ENCODE measurements at places on chromosomes 5 and 9.
A peak's percentile ranks its signal among the peaks of the same experiment; 100 is the strongest.

GRCh38 chr9:10003047-10003446 is 609.8 kb downstream of the PTPRD start:
- no peak for DNase-seq

DNA sequence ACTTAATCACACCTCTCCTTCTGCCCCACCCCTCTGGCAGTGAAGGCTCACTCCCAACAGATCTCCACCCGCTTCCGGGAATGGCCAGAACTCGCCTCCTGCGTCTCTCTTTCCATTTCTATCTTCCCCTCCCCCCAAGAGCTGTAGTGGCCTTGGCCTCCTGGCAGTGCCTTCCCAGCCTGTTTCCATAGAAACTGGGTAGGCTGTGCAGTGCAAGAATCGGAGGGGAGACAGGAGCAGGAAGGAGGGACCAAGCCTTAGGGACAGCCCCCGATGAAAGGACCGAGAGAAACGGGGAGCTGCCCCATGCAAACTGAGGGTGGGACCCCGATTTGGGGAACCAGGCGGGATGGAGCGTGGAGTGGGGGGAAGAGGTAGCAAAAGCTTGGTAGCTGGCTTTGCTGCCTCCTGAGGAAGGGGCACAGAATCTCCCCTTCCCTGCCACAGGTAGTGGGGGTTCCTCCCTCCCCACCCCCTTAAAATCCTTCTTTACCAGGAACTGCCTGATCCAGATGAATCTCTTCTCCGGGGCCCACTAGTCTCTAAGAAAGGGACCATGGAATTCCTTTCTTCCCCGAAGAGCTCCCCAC is 4.5 kb upstream of the PCDH1 start:
- DNase-seq, result no peak

DNA sequence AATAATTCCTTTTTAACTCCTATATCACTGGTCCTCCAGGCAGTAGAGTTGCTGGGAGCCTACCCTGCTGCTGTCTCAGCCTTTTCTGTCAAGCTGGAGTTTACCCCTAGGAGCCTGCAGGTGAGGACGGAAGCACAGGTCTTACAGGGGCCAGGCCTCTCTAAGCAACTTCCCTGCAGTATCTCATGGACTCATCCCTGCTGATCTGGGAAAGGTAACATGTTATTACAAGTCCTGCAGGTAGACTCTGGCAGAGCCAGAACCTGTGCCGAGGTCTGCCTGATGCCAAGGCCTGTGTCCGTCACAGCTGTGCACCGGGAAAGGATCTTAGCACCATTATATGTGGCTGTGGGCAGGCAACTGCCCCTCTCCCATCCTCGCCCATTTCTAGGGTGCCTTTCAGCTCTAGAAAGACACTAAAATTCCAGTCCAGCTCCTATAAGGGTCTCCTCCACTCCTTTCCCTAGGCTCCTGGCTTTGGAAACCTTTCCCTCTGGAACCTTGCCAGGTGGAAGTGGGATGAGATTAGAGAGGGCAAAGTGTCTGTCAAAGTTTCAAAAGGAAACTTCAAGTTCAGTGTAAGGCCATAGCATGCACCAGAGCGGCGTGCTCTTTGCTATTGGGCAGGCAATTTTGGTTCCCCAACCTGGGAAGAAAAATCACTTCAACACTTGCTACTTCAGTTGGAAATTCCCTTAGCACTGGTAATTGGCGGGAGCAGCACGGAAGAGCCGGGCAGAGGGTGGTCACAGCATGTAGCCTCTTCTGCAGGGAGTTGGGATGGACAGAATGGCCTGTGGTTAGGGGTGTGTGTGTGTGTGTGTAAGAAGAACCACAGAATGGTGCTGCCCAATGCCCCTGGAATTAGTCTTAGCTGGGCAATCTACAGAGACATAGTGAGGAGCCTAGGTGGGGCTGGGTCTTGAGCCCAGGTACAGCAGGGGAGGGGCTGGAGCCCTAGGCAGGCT is 17.5 kb downstream of the TMEM171 start:
- no peak for DNase-seq

DNA sequence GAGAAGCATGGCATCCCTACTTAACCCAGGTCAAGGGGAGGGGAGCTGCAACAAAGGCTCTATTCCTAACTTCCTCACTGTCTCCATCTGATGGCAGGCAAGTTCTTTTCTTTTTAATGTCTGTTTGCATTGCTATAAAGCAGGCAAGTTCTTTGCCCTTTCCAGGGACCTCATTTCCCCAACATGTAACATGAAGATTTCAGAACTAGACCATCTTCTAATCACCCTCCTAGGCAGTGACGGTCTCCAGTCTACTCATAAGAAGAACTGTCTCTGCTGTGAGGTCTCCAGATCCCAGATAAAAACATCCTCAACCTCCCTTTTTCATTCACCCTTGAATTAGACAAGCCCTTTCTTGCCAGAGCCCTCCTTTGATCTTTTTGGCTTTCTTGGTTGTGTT is 42.1 kb downstream of the PPP1R2B start:
- DNase-seq, result no peak

DNA sequence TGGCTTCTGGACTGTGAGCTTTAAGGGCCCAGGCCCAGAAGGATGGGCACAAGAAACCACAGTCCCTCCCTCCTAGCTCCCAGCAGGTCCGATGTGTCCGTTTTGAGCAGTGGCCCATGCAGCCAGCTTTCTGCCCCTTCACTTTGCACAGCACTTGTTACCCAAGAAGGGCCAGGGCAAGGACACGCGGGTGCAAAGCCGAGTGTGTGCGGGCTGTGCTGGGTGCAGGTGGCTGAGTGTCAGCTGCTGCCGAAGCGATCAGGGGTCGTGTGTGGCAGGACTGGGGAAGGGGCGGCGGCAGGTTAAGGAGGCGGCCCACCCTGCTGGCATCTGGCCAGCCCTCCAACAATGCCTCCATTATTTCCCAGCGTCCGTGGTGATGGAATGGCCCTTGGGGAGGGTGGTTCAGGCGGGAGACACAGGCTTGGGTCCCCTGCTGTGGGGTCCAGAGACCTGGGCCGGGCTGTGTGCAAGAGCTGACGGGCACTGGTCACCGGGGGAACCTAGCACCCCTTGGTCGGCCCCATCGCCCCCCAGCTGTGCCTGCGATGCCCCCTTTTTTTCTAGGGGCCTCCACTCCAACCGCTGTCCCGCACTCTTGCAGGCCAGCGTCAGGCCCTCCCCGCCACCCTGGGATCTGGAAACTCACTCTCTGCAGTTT is 653 bp downstream of the LHX3 start:
- DNase-seq, result no peak

DNA sequence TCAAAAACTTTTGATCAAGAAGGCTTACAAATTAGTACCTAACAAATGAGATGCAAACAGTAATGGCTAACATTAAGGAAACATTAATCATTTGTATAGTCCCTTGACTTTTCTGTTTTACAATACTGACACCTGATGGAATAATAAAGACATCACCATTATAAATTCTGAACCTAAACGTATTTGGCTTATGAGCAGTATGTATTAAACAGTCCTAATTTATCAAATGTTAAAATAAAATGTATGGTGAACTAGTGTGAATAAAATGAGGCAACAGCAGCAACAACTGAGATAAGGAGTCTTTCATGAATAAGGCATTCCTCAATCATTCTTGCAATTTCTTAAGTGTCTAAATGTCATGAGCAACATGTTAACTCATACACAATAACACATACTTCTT is 6.0 kb downstream of the PUM3 start:
- no peak for DNase-seq

- no peak for DNase-seq
Measured at GRCh38 chr9:118009614-118010013, 305.4 kb downstream of the TLR4 start.

DNA sequence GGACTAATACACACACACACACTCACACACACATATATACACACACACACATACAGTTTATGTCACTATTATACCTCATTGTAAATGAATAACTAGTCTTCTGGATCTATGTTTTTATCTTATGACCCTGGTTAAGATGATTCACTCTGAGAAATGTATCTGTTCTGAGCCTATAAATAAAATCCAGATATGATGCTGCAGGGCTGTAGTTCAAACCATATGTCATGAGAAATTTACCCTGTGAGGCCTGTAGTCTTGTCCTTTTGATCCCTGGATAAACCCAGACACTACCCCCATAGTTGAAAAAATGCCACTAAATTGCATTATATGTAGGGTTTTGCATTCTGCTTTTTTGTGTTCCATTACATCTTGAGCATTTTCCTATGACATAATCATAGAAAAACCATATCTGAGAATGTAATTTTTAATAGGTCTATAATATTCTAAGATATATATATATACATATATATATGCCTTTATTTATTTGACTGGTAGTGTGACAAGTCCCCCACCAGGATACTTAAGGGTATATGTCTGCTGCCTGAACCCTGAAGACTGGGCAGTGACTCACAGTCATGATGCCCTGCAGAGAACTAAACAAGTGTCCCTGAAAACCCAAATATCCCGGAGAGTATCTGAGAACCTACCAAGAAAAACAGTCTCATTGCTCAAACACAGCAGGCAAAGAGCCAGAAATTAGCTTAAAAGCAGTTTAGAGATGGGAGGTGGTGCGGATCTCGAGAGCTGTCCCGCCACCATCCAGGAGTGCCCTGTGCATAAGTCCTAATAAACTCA is 18.4 kb upstream of the ALDOB start:
- DNase-seq, result no peak

- no peak for DNase-seq
Measured at GRCh38 chr5:126640866-126641265, 40.1 kb downstream of the PHAX start.

- DNase-seq, result no peak
Measured at GRCh38 chr9:76453785-76454184, 5.2 kb upstream of the GCNT1 start.

DNA sequence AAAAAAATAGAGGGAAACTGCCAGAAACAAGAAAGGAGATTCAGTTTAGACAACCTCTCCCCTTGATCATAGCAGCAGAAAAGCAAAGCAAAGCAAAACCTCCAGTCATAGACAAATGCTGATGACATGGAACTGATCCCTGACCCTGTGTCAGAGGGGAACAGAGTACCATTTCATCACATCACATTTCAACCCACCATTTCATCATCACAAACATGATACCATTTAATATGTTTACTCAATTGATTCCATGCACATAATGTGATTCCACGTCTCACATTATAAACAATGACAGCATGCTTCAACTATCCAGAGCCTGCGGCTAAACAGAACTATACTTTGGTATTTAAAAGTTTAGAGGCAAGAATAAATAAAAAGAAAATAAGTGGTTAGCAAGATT is 28.7 kb upstream of the ACOT12 start:
- no peak for DNase-seq

DNA sequence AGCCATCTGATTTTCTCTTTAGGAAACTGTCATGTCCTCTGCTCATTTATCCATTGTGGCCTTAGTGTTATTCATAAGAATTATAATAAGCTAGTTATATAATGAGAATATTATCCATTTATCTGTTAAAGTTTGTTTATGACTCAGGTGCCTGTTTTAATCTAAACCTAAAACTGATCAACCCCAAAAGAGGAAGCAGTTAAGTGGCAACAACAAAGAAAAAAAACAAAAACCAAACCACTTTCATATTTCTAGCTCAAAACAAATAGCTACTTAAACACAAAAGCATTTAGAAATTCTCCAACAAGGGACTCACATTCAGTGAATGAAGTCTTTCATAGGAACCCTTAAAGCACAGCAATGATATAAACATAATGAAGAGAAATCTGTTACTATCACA is 116.4 kb downstream of the APBA1 start:
- no peak for DNase-seq

- DNase-seq, result peak; percentile 8
Measured at GRCh38 chr5:218457-219291, 554 bp downstream of the SDHA start.
